ENCODE measurements at places on chromosomes 2 and 18. TPM values are rescaled to one million over a fixed set of nuclear protein-coding genes. Genes with fewer than 3 reads are reported as not detected.

Gene SLC5A7
- total RNA-seq, result 1.7 TPM

DNA sequence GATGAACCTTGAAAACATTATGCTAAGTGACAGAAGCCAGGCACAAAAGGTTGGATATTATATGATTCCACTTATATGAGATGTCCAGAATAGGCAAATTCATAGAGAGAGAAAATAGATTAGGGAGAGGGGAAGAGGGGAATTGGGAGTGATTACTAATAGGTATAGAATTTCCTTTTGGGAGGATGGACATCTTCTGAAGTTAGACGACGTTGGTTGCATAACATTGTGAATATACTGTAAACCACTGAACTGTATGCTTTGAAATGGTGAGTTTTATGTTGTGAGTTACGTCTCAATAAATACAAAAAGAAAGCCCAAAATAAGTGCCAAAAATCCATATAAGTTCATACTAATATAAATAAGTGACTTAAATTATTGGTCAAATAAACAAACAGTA is 18.6 kb upstream of the CYP26B1 start:
- DNase-seq, result no peak

Gene ACADL
- total RNA-seq, result 10.6 TPM

- DNase-seq, result no peak
Observed at GRCh38 chr2:99864561-99865553, 277.5 kb downstream of the AFF3 start.

Gene C1D
- total RNA-seq, result 21.9 TPM

Measured in vagina (tissue), 2 donors.